ENCODE measurements at places on chromosomes 1 and 21.
A peak's percentile ranks its signal among the peaks of the same experiment; 100 is the strongest.

DNA sequence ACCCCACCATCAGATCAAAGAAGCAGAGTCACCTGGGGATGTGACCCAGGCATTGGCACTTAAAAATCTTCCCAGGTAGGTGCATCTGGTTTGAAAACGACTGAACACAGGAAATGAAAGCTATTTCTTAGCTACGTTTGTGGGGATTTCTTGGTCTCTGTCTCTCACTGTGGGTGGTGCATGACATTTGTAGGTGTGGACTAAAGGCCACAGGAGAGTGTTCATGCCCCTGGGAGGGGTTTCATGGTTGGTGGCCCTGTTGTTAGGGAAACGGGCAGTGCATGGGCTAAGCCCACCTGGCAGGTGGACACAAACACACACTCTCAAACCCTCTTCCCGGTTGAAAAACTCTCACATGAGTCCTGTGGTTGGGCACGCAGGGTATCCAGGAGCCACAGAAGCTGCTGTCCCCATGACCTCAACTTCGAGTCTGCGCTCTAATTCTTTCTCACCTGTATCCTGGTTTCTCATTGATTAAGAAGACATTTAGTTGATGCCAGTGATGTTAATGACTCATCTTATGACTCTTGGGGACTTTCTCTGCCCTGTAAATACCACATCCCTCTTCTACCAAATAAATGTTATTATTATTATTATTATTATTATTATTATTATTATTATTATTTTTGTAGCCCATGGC is 119.4 kb downstream of the MRPS6 start:
- DNase-seq, result no peak

GRCh38 chr1:233459470-233459945 is 132.0 kb downstream of the MAP3K21 start:
- no peak for DNase-seq

DNA sequence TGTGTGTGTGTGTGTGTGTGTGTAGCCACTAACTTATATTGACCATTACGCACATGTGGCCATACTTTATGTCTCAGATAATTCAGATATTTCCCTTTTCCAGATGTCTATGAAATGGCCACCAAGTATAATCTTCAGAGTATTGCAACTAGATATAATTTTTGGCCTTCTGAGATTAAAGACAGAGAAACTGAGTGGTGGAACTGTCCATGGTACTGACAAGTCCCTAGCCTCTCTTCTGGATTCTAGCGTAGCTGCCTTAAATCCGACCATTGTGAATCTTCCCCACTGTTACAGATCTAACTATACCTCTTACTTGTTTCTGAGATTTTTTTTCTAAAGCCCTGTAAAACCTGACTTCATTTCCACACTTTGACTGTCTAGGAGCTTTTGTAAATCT is 100.0 kb upstream of the SERTAD4 start:
- peak; percentile 65 for DNase-seq

DNA sequence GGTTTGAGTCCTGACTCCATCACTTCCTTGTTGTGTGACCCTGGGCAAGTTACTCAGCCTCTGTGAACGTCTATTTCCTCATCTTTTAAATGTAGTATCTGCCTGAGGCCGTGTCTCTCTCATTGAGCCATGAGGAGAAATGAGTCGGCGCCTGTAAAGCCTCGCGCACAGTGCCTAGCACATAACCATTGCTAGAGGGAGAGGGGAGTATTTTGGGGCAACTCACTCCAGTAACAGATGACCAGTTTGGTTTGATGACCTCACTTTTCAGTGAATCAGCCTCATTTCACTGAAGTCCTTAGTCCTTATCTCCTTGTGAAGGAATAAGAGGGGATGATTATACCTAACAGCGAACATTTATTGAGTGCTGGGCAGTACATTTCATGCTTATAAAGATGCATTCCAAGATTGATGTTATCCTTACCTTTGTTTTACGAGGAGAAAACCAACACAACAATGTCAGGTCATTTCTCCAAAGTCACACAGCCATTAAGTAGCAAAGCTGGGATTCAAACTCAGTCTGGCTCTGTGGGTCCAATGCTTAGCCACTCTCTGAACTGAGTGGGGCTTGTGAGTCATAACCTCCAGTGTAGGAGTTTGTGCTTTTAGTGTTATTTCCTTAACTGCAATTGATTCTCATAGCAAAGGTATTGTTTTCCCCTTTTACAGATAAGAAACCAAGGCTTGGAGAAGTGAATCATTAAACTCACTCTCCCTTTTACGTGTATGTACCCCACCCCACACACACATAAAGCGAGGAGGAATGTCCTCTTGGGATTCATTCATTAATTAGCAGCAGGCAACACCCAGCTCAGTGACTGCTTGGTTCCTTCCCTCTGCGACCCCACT is 25.9 kb downstream of the KCNC4 start:
- peak; percentile 82 for DNase-seq

DNA sequence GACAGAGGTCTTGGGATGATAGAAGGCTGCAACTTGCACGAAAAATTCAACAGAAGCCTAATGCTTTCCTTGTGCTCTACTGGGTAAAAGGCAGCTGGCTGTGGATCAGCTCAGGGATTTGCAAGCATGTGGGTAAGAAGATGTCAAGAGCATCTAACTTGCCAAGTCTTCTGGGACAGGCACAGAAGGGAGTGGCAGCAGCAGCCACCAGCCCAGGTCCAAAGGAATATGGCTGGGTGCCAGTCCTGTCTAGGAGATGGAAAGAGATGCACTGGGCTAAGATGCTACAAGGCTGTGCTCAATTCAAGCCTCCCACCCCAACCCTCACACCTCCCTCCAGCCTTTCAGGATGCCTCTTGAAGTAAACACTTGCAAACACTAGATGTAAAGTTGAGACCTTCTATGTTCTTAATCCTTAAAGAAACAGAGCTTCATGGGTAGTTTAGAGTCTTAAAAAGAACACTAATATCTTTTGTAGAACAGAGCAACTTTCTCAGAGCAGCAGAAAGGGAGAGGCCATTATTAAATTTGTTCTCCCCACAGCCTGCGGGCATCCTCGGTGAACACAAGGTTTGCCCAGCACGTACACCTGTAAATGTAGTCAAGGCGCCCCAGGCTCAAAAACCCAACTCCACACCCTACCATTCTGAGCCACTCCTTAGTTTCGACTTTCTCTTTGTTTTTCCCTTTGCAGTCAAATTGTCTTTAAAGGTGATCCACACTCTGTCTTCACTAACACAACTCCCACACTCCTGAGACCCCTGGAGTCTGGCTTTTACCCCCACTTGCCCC is 64.6 kb upstream of the BCAR3 start:
- DNase-seq, result no peak

DNA sequence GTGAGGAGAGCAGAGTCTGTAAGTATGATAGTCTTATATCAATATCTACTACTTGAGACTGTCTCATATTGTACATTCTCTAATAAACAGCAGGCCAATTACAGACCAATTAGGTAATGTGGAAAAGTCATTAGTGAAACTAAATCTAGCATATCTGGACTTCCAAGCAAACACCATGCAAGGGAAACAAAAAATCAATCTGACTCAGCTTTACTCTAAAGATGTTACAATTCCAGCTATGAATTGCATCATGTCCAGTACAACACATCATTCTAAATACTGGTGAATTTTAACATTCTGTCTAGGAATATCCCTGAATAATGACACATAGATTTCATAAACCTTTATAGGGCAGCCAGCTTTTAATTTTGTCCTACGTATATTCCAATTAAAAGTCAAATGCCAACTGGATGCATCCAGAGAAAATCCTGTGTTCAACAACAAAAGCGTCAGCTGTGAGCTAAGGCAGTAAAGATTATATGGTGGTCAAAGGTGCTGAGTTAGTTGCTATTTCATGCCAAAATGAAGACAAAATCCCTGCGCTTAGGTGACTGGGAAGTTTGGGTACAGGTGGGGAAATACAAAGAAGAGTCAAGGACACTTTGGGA is 159.3 kb downstream of the TTLL7 start:
- DNase-seq, result peak; percentile 70

DNA sequence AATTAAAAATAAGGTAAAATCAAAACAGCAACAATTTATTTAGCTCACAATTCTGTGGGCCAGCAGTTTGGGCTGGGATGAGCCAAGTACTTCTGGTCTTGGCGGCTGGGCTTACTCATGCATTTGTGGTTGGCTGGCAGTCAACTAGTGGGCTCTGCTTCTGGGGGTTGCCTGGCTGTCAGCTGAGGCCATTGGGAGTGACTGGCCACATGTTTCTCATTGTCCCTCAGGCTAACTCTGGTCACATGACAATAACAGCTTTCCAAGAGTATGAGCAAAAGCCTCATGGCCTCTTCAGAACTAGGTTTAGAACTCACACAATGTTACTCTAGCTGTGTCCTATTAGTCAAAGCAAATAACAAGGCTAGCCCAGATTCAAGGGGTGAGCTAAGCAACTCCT is 15.6 kb upstream of the CHIA start:
- peak; percentile 94 for DNase-seq

GRCh38 chr1:59595774-59596173 is 219.0 kb upstream of the HOOK1 start:
- peak; percentile 61 for DNase-seq

GRCh38 chr1:183571678-183572268 is 18.5 kb downstream of the NCF2 start:
- peak; percentile 63 for DNase-seq

- peak; percentile 48 for DNase-seq
Observed at GRCh38 chr1:204578867-204579664, 62.9 kb downstream of the MDM4 start.

- DNase-seq, result no peak
Observed at GRCh38 chr1:93331412-93331811, 14.3 kb upstream of the DR1 start.

GRCh38 chr1:119097380-119097779 is 43.1 kb downstream of the WARS2 start:
- DNase-seq, result peak; percentile 51

- DNase-seq, result no peak
Observed at GRCh38 chr1:31510853-31511789, 65.2 kb upstream of the TINAGL1 start.

DNA sequence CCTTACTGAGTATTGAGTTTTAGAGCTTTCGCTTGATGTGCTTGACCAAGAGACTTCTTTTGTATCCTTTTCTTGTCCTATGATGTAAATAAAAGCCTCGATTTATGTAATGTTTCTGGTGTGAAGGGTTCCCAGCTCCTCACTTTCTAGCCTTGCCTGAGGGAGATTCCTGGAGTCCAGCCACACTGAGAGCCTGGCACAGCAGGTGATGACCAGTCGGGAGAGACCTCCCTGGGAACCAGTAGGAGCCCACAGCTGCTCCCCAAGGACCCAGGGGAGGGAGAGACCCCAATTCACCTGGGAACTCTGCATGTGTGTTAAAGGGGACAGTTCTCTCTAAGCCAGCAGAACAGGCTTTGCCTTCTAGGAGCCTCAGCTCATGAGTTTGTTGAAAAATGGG is 8.9 kb downstream of the C1orf115 start:
- DNase-seq, result no peak

GRCh38 chr1:226937940-226938725 is 2.0 kb upstream of the COQ8A start:
- no peak for DNase-seq

- no peak for DNase-seq
Observed at GRCh38 chr1:167762061-167762746, 40.4 kb downstream of the MPZL1 start.

- DNase-seq, result no peak
Observed at GRCh38 chr1:88265606-88266005, 418.5 kb upstream of the PKN2 start.

GRCh38 chr1:32071758-32072621 is 749 bp upstream of the TMEM39B start:
- DNase-seq, result peak; percentile 52

DNA sequence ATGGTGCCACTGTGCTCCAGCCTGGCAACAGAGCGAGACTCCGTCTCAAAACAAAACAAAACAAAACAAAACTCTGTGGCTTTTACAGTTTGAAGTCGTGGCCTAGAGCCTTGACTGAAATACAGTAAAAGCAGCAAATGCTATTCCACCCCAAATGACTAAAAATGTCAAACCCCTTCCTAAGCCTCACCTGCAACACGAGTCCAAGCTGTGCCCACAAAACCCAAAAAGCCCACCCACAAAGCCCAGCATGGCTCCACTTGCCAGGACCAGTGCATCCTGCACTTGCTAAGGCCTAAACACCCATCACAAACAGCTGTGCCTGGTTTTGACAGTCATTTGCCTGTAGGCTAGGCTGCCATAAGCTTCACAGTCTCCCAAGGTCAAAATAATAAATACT is 21.3 kb downstream of the VAV3 start:
- no peak for DNase-seq

GRCh38 chr1:233304489-233305102 is 9.1 kb upstream of the PCNX2 start:
- DNase-seq, result peak; percentile 53

- DNase-seq, result no peak
Observed at GRCh38 chr1:192939440-192939839, 119.7 kb downstream of the UCHL5 start.

DNA sequence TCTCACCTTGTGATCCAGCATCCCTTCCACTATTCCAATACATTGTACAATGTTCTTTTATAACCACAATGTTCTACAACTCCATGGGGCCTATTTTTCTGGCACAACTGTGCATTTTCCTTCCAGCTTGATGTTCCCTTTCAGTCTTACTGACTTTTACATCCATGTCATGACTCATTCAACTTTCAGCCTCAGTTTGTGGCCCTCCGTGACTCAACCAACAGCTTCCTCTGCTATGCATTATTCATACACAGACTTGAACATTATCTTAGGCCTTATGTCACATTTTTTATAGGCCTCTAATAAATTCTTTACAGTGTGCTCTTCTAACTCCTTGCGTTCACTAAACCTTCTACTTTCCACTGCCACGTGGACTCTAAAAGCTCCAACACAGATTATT is 119.4 kb upstream of the PRMT6 start:
- DNase-seq, result peak; percentile 68

GRCh38 chr1:233045588-233045987 is 95.2 kb downstream of the NTPCR start:
- DNase-seq, result peak; percentile 57

- DNase-seq, result no peak
Observed at GRCh38 chr1:29309621-29310020, 73.3 kb downstream of the PTPRU start.

- DNase-seq, result no peak
Observed at GRCh38 chr1:160522136-160522535, 919 bp downstream of the SLAMF6 start.

- no peak for DNase-seq
Observed at GRCh38 chr1:14974361-14974760, 179.2 kb upstream of the TMEM51 start.

DNA sequence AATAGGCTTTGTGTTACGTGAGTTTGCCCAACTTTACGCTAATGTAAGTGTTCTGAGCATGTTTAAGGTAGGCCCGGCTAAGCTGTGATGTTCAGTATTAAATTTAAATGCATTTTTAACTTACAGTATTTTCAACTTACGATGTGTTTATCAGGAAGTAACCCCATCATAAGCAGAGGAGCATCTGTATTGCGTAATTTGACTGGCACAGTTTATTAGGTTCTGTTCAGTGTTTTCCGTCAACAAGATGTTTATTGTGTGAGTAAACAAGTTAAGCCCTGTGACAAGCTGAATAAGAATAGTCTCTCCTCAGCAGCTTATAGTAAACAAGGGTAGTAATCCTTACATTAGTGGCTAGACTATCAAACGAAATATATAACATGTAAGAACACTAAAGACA is 27.2 kb upstream of the SHISA4 start:
- no peak for DNase-seq

- peak; percentile 80 for DNase-seq
Observed at GRCh38 chr1:219676012-219676765, 63.3 kb upstream of the ZC3H11B start.

- peak; percentile 96 for DNase-seq
Observed at GRCh38 chr21:33682992-33683627, 40.8 kb downstream of the ITSN1 start.

- DNase-seq, result peak; percentile 58
Observed at GRCh38 chr1:48526008-48526710, 54.2 kb upstream of the SPATA6 start.
